ENCODE measurements at places on chromosomes 11 and 22.

DNA sequence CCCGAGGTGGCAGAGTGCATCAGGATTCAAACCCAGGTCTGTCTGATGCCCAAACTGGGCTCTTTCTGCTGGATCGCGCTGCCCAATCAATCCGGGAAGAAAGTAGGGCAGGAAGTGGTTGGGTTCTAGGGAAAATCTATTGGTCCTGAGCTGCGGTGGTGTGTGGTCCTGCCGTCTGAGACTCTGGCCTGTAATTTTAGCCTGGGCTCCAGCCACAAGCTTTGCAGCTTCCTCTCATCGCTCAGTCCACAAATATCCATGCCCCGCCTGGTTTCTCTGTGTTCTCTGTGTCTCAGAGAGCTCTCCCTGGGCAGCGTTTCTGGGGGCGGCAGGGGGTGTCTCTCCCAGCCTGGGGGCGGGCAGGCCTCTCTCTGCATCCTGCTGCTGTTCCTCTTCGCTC is 18.7 kb downstream of the CACNG2 start:
- no peak for DNase-seq

DNA sequence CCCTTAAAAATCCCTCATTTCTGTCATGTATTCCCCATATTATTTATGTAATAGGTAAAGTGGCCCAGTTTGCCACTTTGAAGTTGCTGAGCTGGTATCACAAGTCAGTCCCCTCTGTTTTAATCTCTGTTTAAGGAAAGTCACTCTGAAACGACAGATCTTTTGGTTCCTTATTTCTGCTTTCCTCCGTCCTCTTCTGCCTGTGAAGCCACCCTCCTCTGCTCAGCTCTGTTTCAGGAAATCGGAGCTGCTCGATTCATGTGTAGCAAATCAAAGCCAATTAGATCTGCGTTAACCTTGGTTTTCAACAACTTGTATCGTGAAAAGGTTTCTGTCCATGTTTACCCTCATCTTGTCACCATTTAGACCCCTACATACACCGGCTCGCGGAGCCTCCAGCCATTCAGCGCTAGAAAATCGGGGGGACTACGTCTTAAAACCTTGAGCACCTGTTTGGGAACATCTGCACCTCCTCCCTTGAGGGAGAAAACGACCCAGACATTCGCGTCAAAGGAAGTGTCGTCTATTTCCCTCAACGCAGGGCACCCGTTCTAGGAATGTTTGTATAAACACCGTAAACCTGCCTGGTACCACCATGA is 576 bp upstream of the SC5D start:
- DNase-seq, result peak; percentile 7

- no peak for DNase-seq
Measured at GRCh38 chr11:108561535-108561991, 32.0 kb downstream of the EXPH5 start.

DNA sequence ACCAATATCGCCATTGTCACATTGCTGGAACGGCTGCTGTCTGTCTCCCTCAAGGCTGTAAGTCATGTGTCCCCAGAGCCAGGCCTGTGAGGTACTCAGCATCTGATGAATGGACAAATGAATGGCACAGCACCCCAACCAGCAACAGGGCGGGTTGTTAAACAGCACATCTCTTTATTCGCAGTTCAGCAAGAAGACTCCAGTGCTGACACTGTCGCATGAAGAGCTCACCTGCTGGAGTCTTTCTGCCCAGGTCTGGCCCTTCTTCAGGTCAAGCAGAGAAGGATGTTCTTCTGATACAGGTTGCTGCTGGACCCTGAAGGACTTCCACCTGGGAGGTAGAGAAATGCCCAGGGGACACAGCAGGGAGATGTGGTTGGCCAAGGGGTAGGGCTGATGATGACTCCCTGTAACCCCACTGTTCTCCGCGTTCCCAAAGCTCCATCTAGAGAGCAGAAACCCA is 4.8 kb downstream of the SPATA19 start:
- DNase-seq, result no peak

GRCh38 chr11:130600139-130600538 is 151.7 kb downstream of the ADAMTS15 start:
- no peak for DNase-seq

DNA sequence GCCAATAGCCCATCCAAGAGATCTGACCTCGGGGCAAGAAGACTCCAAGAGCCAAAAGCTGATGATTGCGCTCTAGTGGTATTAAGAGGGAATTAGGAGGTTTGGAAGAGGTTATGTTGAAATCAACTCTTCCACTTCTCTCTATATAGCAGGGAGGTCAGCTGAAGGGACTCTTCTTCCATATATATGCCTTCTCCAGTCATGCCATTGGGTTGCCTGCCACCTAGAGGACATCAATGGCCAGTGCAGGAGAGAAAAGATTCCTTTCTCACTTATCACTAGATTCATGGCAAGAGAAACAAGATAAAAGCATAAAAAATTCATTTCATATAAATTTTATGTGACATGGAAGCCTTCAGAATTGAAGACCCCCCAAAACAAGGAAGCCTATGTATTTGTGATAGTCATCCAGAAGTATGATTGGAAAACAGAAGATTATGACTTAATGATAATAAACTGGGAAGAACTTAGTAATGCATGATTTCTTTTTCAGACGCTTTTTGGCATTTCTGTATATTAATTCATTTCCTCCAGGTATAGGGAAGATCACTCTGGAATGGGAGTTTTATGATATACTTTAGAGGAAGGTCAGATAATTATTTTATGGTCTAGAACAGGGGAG is 435.1 kb upstream of the DDI1 start:
- no peak for DNase-seq

GRCh38 chr22:34592123-34592740 is 473.7 kb upstream of the ISX start:
- DNase-seq, result no peak

DNA sequence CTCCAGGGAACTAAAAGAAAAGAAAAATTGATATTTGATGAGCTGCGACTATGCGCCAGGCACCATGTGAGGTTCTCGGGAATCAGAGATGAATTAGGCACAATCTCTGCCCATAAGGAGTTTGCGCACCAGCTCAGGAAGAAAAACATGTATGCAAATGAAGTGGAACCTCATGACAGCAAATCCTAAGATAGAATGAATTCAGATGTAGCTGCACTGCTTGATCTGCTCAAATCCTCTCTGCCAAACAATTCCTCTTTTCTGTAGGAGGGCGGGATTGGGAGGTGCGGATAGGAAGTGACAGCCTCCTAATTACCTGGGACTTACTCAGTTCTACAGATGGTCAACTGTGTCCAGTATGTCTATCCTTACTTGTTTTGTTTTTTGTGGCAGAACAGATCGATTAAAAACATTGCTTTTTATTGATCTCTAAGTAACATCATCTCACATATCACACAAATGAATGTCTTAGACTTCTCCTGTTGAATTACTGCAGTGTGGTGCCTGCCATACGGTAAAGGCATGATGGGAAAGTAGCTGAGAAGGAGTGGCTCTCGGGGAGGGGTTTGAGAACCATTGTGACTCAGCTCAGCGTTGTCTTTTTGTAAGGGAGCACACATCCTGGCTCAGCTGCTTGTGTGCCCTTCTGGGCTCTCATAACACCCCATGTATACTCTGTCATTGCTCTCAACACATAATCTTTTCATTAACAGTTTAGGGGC is 13.9 kb downstream of the CRTAM start:
- no peak for DNase-seq

GRCh38 chr11:62439785-62440602 is 21.2 kb downstream of the SCGB1A1 start:
- no peak for DNase-seq

- no peak for DNase-seq
Measured at GRCh38 chr22:47787501-47788227, 1025.2 kb downstream of the TBC1D22A start.

GRCh38 chr22:44024288-44024921 is at the start of gene PARVB:
TSS of gene PARVB (plus strand) at chr22:44024302. CDS start at chr22:44024340, 38 bp downstream.
- no peak for DNase-seq

DNA sequence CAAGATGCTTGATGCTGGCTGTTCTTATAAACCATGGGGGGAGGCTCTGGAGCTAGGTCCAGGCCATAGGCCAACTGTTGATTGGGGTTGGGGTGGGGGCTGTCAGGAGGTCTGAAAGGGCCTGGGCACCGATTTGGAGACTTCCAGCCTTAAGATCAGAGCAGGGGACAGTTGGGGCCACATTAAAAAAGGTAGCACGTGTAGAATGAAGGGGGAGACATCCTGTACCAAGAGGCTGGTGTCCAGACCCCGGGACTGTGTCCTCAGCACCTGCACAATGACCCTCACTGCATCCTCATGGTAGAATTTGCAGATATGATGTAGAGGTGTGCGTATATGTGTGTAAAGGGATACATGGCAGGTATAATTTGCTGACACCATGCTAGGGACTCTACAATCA is 12.4 kb upstream of the TBX1 start:
- DNase-seq, result no peak

DNA sequence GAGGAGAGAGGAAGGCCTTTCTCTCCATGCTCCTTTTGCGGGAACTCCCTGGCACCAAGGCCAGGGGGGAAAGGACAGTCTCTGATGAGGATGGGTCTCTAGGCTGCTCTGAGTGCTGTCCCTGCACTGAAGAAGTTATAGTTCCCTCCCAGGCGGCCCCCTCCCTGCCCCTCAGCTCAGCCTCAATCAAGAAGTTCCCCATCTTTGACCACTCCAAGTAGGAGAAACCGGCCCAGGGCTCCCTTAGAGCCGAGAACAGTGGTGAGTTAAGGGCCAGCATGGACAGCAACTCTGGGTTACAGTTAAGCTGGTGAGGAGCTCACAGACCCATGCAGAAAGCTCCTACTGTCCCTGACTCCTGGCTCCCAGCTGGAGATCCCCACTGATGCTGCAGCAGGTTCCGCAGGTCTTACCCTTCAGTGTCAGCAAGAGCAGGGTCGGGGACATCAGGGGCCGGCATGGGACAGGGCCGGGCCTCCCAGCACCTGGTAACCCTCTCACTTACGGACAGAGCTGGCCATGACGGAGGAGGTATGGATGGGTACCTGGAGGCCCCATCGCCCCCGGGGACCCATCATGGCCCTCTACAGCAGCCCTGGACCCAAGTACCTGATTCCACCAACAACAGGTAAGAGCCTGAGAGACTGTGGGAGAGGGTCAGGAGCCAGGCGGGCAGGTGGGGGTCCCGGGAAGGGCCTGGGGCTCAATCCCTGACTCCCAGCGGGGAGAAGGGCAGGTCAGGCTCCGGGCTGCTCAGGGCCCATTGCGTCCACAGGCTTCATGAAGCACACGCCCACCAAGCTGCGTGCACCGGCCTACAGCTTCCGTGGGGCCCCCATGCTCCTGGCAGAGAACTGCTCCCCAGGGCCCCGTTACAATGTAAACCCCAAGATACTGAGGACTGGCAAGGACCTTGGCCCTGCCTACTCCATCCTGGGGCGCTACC is 4.2 kb downstream of the SCGB1C1 start:
- no peak for DNase-seq

DNA sequence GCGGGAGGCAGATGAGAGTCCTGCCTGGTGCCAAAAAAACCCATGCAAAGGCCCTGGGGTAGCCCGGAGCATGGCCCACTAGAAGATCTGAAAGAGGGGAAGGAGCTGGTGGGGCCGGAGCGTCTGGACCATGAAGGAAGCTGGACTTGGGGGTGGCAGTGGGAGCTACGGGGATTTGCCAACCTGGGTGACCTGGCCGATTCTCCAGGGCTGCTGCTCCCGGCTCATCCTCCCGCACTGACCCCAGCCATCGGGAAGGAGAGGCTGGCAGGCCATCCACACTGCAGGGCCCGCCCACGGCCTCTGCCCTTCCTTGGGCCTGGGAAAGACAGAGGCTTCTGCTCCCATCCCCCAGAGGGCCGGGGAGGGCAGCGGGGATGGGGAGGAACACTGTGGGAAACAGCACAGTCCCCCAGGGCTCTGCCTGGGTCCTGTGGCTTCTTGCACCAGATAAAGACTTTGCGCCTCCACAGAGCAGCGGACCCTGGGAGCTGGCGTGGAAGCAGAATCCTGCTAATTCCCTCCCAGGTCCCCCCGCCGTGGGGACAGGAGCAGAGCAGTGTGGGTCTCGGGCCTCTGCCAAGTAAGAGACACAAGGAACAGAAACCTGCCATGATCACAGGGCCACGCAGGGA is 87.1 kb upstream of the LINC01488 start:
- no peak for DNase-seq

GRCh38 chr11:127470306-127470884 is 469.8 kb upstream of the KIRREL3 start:
- DNase-seq, result no peak

GRCh38 chr11:19196432-19196831 is 5.4 kb downstream of the CSRP3 start:
- DNase-seq, result no peak

DNA sequence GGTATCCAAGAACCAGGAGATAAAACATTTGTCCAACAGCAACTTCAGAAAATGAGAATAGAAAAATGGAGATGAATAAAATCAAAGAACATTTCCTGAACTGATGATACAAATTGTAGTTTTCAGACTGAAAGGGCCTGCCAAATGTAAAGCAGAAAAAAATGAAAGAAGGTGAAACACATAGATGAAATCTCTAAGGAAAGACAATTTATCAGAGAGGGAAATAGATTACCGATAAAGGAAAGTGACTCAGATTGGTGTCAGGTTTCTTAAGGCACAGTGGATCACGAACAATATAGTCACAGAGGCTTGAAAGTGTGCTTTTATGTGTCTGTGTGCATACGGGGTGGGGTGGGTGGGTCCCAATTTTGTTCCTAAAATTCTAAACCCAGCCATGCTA is 4.1 kb upstream of the STT3A start:
- DNase-seq, result no peak

GRCh38 chr22:43400449-43400848 is 11.4 kb upstream of the MPPED1 start:
- no peak for DNase-seq

DNA sequence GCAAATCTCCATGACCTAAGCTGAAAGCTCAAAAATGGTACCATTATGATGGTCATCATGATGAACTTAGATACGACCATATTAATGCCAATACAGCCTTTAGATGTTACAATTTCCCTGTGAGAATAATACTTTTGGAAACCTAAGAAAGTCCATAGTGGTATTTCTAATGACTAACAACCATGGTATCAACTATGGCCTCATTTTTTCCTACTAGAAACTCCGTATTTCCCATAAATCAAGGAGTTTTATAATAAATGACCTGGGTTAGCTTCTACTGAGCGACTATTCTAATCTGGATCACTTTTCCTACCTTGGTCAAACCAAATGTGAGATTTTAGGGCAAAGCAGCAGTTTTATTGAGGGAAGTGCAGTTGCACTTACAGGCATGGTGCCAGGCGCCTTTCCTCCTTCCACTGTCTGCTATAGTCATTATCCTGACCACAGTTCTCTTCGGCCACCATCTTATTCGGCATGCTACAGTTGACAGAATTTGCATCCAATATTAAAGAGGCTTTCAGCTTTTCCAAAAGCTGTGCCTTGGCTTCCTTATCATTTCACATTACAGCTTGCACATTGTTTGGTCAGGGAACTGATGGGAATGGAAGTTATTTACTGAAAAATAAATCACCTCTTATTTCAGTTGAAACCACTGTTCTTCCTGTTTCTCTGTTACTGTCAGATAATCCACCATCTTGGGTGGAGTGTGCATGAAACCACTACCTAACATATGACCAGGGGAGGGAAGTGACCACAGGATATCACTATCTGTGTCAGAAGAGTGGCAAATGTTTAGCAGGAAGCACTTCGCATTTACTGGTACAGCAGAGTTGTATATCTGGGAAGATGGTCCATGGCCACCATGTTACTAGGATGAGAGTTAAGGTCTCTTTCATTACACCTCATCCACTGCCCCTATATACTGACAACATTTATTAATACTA is 74.5 kb upstream of the PICALM start:
- no peak for DNase-seq

Data from stimulated activated CD8-positive, alpha-beta memory T cell treated with anti-CD3 and anti-CD28 coated beads, Interleukin-12 subunit alpha, Interleukin-12 subunit beta, amount 100 ng/mL, for 1 hour (primary cell).